ENCODE measurements at places on chromosomes 6 and 20.

DNA sequence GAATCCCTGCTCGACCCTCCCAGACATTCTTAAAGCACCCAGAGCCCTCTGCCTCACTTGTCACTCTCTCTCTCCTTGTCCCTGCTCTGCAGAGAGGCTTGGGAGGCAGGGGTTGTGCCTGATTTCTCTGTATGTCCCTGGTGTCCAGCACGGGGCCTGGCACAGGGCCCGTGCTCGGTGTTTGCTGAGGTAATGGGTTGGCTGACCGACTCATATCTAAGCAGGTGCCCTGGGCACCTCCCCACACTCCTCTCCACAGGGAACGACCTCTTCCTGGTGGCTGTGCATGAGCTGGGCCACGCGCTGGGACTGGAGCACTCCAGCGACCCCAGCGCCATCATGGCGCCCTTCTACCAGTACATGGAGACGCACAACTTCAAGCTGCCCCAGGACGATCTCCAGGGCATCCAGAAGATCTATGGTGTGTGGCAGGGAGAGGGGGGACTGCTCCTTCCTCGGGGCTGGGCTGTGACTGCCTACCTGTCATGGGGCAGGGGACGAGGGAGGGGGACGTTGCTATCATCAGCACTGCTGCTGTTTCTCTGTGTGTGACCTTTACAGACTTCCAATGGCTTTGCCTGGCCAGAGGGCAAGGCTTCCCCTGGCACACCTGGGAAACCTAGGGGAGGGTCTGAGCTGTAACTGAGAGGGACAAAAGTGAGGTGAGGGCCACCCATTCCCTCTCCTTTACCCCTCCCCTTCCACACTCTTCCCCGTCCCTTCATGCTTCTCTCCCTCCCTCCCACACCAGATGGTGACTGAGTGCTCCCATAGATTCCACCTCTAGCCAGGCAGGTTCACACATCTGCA, 14.2 kb downstream of the MMP24OS start:
- no peak for DNase-seq

GRCh38 chr20:46252352-46253091, 55.8 kb downstream of the CDH22 start:
- peak; percentile 58 for DNase-seq

- DNase-seq = no peak
These were observed 7.4 kb downstream of the CALHM5 start for GRCh38 chr6:116518621-116519368.

DNA sequence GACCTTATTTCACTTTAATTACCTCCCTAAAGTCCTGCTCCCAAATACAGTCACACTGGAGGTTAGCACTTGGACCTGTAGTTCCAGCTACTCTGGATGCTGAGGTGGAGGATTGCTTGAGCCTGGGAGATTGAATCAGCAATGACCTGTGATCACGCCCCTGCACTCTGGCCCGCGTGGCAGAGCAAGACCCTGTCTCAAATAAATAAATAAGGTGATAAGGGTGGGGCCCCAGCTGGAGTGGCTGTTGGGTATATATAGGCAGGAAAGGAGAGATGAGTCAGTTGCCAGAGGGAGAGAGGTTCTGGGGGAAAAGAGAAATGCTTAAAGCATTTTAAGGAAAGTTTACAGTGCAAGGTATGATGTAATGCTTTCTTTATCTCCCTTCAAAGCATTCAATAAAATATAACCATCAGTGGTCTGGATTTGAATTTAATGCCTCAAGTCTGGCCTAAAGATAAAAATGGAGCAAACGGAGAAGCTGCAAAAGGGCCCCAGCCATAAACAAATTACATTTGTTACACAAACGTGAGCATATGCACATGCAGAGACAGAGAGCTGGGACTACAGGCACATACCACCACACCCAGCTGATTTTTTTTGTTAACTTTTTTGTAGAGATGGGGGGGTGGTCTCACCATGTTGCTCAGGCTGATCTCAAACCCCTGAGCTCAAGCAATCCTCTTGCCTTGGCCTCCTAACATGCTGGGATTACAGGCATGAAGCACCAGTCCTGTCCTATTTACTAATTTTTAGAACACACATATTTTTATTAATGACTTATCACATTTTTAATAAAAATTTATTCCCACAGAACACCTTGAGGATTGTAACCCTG, 6.1 kb upstream of the PM20D2 start:
- no peak for DNase-seq

GRCh38 chr6:37137201-37138090, 32.5 kb upstream of the PIM1 start:
- no peak for DNase-seq

DNA sequence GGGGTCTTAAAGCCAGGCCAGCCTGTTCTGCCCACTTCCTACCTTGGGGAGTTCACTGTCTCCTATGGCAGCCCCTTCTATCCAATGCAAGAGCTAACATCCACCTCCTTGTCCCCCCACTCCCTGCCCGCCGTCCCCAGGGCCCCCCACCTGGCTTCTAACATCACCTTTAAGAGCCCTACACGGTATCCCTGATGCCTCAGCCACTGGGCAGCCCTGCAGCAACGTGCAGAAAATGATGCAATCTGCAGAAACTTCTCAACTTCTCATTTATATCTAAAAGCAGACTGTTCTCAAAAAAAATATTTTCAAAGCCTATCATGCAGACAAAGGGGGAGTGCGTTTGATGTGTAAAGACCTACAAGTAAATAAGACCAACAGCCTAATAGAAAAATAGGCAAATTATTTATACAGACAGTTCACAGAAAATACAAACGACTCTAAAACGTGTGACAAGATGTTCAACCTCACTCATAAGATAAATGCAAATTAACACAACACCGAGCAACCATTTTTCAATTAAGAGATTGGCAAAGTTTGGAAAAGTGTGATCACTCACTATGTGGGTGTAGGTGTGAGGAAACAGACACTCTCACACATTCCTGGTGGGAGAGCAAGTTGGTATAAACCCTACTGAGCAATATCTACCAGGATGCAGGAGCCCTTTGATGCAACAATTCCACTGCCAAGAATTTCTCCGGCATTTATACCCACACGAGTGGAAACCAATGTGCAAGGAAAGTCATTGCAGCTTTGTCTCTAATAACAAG, 15.1 kb upstream of the HCK start:
- no peak for DNase-seq

DNA sequence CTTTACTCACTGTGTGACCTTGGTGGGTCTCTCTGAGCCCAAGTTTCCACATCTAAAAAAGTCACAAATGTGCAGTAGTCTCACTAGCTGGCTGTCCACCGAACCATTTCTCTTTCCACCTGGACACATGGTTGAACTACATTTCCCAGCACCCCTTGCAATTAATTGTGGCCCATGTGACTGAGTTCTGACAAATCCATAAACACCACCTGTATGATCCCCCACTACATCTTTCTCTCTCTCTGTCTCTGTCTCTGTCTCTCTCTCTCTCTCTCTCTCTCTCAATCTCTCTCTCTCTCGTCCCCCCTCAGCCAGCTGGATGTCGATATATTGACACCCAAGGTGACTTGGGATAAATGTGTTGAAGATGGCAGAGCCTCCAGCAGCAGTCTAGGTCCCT, 42.8 kb downstream of the SNHG17 start:
- peak; percentile 54 for DNase-seq

GRCh38 chr6:148628251-148628650, 118.6 kb upstream of the UST start:
- DNase-seq = no peak

- no peak for DNase-seq
These were observed 98.0 kb upstream of the FOXA2 start for GRCh38 chr20:22682381-22682780.

GRCh38 chr6:33212857-33213165, 4.5 kb downstream of the RING1 start:
- DNase-seq = no peak

GRCh38 chr20:14691994-14692393, 354.6 kb upstream of the FLRT3 start:
- no peak for DNase-seq

DNA sequence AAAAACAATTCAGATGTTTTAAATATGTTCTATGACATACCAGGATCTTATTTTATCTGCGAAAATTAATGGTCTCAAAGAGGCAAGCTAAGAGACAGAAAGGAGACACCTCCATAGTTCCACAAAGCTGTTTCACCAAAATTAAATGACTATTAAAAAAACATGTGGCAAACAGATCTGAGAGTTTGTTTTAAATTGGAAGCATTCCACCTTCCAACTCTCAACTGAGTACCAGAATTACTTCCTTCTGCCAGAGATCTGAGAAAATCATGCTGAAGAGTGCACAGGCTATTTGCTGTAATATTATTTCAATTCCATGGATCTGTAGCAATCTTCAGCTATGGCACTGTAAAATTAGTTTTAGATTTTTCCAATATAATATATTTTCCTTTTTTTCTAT, 669.5 kb upstream of the MARCKS start:
- DNase-seq = no peak

DNA sequence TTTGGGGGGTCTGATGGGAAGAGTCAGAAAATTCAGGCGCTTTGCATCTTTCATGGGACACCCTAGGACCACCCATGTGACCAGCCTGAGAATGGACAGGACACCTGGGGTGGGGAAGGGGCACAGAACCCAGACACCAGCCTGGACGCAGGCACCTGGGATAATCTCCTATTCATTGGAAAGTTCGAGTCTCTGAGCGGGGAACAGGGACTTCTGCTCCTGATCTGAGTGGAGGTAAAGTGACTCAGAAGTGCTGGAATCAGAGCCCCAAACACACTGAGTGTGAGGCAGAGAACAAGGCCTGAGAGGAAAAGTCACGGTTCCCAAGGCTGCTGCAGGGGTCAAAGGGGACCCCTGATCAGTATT, 1.4 kb downstream of the HLA-B start:
- DNase-seq = no peak

Data from HT-29 (cell line).